Stimulated activated CD8-positive, alpha-beta memory T cell treated with anti-CD3 and anti-CD28 coated beads, Interleukin-7, amount 100 ng/mL, for 1 hour (primary cell): ENCODE measurements at places on chromosomes 7 and 10.
A peak's percentile ranks its signal among the peaks of the same experiment; 100 is the strongest.

GRCh38 chr7:29113384-29114102, 32.8 kb downstream of the CPVL start:
- DNase-seq = no peak

GRCh38 chr7:155804897-155805825, 7.1 kb downstream of the SHH start:
- DNase-seq = peak; percentile 25

- DNase-seq = no peak
Measured at GRCh38 chr10:132669208-132669861, 116.6 kb downstream of the NKX6-2 start.

DNA sequence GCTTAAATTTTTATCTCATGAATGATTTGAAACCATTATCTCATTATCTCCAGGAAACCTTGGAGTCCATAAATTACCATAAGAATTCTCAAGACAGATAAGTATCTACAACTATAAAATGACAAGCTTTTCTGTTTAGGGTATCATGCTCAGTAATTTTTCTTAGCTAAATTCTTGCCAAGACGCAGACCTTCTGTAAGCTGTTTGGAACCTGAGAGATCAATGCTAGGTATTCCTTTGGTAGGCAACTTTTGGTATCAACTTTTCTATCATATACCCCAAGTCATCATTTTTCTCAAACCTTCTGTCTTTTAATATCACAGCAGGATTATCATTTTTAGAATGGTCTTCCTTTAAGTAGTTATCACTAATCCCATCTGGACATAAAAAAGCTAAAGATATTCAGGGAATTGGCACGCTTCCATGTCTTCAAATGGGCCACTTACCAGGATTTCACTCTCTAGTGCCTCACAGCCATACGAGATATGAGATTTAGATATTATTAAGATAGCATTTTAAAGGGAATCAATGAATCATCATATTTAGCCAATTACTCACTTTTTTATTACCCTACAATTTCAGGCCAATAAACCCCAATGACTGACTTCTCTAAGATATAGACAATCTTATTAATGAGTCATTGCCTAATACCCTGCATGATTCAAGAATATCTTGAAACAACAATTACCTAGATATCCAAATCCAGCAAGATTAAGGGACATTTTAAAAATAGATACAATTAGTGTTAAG, 544.1 kb downstream of the HTR7 start:
- no peak for DNase-seq

DNA sequence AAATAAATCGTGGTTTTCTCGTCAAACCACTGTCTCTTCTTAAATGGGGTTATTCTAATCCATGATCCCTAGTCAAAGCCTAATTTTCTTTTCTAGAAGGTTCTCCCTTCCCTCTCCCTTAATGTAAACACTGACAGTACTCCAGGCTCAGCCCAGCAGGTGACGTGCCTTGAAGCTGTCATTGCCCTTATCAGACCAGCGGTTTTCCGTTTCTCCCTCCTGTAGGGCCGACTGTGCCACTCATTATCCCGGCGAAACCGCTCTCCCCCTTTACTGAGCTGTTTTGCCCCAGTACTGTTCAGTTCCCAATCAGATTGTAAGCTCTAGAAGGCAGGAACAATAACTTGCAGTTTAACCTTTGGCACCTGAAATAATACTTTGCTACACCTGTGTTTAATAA, 153.5 kb upstream of the RHEB start:
- DNase-seq = no peak

DNA sequence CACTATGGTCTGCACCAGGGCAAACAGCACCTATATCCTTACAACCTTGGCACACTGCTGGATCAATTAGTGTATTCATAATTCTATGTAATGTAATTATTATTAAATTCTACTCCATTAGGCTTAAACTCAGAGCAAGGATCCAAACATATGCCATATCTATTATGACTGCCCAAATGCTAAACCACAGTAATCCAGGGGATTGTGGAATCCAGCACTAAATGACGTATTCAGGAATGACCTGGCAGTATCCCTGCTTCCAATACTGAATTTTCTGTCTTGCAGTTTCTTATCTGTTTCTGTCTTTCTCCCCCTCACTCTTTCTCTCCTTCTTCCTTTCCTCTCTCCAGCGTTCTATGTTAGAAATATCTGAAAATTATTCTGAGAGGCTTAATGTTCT, 16.5 kb upstream of the UBE2D1 start:
- DNase-seq = no peak

DNA sequence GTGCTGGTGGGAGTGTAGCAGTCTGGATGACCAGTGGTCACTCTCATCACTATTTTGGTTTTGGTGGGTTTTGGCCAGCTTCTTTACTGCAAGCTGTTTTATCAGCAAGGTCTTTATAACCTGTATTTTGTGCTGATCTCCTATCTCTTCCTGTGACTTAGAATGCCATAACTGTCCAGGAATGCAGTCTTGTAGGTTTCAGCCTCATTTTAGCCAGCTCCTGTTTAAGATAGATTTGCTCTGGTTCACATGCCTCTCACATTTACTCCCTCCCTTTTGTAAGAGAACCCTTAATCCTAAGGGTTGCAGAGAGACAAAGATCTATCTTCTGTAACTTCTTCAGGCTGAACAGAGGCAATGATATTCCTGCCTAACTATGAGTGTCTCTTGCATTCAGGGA, 51.2 kb upstream of the INHBA start:
- DNase-seq = no peak

DNA sequence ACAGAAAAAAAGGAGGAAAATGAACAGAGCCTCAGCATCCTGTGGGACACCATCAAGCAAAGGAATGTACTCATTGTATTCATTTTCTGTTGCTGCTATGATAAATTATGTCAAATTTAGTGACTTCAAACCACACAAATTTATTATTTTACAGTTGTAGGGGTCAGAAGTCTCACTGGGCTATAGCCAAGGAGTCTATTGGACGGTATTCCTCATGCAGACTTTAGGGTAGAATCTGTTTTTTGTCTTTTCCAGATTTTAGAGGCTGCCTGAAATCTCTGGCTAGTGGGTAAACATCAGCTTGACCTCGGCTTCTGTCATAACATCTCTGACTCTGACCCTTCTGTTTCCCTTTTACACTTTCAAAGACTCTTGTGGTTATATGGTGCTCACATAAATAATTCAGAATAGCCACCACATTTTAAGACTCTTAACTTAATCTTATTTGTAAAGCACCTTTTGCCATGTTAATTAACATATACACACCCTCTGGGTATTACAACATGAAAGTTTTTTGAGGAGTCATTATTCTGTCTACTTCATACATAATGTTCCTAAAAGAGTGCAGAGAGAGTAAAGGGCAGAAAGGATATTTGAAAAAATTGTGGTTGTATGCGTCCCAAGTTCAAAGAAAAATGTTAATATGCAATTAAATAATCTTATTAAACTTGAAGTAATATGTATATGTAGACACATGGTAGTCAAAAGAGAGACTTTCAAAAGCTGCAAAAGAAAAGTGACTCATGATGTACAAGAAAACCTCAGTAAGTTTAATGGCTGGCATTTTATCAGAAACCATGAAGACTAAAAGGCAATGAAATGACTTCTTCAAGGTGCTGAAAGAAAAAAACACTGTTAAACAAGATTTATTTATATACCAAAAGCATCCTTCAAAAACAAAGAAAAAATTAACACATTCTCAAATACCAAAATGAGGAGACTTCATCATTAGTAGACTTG, 70.8 kb upstream of the MEOX2 start:
- no peak for DNase-seq

- no peak for DNase-seq
Measured at GRCh38 chr7:130397758-130398073, 17.4 kb downstream of the CPA1 start.

GRCh38 chr7:33926535-33926934, 21.2 kb downstream of the BMPER start:
- DNase-seq = no peak

DNA sequence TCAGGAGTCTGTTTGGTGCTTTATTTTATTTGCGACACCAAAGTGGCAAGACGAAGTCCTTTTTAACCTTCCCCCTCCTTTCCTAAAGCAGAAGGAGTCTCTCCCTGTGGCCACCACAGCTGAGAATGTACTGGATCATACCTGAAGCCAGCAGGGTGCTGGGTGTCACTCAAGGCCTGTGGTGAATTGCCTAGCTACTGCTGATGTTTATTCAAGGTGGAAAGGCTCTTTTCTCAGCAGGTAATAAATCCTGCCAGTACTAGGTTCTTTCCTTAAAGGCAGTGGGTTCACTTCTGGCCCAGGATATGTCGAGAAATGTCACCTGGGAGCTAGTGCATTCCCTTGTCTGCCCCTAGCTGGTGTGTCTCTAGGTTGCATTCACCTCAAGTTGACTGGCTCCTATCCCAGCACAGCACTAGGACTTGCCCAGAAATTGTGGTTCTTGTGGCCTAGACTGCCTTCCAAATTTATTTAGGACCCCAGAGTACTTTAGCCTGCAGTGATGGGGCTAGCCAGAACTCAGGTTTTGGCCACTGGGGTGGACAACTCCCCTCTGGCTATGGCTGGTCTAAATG, 60.8 kb upstream of the FAM3C start:
- no peak for DNase-seq

DNA sequence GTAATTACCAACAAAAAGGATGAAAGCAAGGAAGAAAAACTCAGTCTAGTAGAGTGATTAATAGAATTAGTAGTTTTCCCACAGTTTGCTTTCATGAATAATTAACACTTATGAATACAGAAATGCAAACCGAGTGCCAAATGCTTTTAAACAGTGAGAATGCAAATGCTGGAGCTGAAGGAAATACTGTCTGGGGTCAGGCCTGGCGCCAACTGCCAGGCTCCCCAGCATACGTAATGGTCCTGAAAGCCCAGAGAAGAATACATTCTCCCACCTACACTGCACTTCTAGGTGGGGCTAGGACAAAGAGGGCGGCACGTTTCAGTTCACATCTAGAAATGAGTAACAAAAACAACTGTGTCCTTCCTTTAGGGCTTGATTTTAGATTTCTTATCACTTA, 30.0 kb downstream of the GLUD1 start:
- no peak for DNase-seq

DNA sequence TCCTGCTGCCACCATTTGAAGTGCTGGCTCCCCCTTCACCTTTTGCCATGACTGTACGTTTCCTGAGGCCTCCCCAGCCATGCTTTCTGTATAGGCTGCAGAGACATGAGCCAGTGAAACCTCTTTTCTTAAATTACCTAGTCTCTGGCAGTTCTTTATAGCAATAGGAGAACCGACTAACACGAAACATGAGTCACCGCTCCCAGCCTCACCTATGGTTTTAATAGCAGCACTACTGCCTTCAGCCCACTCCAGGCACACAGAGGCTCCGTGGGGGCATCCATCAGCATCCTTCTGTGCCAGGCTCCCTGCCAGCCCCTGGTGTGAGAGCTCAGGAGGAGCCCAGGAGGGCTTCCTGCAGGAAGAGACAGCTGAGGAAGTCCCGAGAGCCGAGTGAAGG, 5.5 kb upstream of the ZNF316 start:
- no peak for DNase-seq

DNA sequence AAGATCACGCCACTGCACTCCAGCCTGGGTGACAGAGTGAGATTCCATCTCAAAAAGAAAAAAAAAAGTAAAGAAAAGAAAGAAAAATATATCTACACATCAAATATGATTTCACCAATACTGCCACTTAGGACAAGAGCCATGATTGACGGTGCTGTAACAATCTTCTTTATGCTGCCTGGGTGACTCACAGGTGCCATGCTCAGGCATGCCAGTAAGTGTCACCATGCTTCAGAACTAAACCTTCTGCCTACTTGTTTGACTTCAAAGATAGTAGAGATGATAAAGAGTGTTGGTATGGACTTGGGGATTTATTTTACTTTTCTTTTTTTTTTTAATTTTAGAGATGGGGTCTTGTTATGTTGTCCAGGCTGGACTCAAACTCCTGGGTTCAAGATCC, 33.6 kb upstream of the DNMBP start:
- DNase-seq = no peak

- no peak for DNase-seq
Measured at GRCh38 chr10:124119946-124120345, 26.5 kb upstream of the CHST15 start.

GRCh38 chr10:73888514-73888913, 14.2 kb upstream of the CAMK2G start:
- no peak for DNase-seq

GRCh38 chr7:50287129-50287528, 17.4 kb upstream of the IKZF1 start:
- no peak for DNase-seq

DNA sequence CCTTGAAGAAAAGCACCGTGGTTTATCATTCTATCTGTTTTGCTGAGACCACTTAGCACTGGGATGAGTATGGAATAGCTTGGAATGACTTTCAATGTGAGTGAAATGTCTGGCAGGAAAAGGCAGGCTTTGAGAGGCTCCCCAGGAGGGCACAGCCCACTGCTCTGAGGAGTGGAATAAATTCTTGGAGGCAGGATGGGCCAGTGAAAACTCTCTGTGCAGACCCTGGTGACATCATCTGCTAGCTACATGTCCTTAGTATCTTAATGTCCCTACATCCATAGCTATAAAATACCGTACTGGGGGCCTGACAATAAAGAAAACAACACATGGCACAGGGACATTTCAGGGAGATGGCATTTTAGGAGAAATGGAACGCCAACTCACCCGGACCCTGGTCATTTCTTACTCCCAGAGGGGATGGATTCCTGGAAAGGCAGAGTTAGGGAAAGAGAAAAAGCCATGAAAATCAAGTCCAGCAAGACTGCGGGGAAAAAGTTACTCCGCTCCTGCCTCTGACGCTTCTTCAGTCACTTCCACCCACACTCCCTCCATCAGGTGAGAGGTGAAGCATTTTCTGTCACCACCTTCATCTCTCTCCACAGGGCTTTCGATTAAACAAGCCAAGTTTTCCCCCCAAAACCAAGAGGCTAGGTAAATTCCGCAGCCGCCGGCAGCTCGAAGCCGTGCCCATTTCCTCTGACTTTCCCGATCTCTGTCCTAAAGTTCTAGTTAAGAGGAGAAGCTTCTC, 991 bp downstream of the ZNF239 start:
- no peak for DNase-seq

GRCh38 chr10:132471484-132471883, 66.1 kb upstream of the INPP5A start:
- no peak for DNase-seq

GRCh38 chr7:90238583-90238982, 6.4 kb upstream of the CFAP69 start:
- DNase-seq = no peak

DNA sequence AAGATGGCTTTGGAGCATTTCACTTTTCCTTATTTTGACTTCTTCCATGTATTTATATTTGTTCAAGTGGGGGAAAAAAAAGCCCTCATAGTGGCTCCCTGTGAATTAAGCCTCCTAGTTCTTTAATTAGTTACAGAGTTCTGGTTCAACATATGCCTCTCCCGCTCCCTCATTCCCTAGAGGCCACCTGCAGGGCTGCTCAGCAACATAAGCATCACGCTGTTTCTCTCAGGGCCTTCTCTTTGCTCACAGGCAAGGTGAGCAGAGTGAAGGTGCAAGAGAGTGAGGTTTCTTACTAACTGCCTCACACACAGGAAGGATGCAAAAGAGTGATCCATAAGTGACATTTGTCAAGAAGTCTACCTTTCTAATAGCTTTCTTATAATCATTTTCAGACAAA, 196.7 kb downstream of the SEMA3E start:
- DNase-seq = no peak

GRCh38 chr7:39623732-39624441, 515 bp downstream of the RALA start:
- DNase-seq = no peak
